ENCODE measurements at places on chromosomes 12 and 14.

- no peak for DNase-seq
These were observed 673.0 kb upstream of the FLRT2 start for GRCh38 chr14:84856751-84857534.

- no peak for DNase-seq
These were observed 491.5 kb downstream of the SLC6A15 start for GRCh38 chr12:84421103-84421502.

- no peak for DNase-seq
These were observed 33.9 kb upstream of the VPS37B start for GRCh38 chr12:122929812-122930211.

DNA sequence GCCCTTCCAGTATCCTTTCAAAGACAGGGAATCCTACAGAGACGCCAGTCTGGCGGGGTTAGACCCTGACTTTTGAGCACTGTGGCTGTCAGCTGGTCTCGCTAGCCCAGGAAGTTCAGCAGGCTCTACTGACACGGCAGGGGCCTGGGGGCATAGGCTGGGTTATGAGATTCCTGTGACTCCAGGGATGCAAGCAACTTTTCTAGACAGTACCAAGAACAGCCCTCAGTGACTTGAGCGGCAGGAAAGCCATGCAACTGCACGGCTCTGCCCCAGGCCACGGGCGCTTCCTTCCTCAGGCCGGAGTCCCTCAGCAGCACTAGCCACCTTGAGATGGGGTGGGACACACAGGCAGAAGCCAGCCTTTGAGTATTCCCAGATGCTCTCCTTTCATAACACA is 5.1 kb upstream of the SIVA1 start:
- DNase-seq: no peak

DNA sequence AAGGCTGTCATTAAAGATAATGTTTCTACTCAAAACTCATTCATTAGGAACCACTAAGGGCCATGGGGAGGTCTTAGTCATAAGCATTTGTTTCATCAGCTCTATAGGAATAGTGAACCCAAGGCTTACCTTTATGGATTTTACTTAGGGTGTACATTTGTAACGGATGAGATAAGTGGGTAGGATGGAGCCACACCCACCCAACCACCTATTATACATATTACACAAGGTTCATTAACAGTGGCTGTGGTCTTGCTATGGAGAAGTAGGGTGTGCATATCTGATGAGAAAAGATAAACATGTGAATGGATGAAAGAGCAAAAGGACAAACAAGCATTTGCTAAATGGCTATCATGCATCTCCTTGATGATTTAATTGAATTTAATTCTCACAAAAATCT is 39.6 kb upstream of the ITPR2 start:
- no peak for DNase-seq

GRCh38 chr12:92046557-92047392 is 98.9 kb downstream of the BTG1 start:
- no peak for DNase-seq

GRCh38 chr12:116259800-116260577 is 17.5 kb downstream of the MED13L start:
- no peak for DNase-seq

DNA sequence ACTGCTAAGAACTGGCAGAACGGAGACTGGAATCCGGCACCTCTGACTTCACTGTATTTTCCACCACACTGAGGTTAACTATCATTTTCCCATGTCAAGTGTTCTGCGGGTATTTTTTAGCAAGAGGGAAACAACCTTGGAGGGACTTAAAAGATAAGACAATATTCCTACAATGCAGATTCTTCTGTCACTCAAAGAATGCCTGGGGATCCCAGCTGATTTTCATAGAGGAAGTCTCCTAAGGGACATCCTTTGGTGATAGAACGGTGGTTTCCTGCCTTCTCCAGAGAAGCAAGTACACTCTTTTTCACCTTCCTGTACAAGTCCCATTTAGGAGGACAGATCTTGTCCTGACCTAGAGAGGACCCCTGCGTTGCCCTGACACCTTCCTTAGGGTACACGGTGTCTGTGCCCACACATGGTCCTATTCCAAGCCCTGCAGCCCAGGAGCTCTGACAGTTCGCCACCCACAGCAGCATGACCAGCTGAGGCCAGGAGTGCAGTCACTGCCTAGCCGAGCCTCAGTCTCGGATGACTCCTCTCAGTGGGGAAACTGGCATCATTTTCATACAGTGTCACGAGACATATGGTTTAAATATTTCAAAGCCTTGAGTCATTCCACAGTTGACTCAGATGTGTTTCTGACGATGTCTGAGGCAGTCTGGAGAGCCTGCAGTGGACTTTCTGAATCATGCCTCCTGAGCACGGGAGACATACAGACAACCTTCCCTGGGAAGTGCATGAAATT is 181.3 kb upstream of the FKBP4 start:
- DNase-seq: no peak

DNA sequence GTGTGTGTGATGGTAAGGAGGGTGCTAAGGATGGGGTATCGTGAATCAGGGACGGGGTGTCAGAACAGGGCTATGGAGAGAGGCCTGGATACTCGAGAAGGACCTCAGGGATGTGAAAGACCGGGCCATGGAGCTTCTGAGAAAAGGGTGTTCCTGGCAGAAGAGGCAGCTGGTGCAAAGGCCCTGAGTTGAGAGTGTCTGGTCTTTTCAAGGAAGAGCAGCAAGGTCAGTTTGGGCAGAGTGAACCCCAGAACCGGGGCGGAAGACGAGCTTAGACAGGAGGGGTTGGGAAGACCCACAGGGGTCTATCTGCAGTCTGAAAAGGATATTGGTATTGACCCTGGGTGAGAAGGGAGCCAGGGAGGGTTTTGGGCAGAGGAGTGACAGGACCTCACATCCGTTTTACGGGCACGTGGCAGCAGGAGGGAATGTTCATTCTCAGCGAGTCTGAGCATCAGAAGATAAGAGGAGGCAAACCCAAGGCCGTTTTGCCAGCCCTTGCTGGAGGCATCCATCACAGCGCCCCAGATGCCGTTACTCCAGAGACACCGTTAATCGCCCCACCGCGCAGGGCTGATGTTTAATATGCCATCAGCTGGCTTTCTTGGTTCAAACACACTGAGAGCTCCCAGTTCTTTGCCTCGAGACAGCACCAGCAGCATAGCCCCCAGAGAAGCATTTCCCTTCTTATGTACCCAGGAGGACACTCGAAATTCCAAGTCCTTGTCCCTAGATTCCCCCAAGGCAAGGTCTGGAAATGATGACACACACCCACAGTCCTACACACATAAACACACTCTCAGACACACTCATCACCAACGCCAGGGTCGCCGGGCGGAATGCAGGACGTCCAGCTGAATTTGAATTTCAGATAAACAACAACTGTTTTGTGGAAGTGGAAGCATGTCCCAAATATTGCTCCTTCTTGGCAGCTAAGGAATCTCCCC is 41.4 kb upstream of the EML1 start:
- DNase-seq: no peak

DNA sequence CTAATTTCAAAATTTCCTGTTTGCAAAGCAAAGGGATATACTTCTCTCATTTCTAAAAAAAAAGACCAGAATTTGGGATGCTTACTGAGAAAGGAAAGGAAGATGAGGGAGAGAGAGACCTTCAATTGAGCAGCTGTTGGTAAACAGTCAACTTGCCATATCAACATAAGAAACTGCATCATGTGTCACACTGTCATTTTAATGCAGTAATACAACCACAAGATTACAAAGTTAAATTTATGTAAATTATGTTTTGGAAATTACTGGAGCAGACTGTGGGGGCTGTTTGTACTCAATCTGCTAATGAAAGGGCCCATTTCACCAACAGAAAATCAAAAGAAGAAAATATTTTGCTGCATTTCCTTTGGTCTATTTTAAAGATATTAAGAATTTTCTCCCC is 370.4 kb upstream of the TMPO start:
- DNase-seq: no peak

DNA sequence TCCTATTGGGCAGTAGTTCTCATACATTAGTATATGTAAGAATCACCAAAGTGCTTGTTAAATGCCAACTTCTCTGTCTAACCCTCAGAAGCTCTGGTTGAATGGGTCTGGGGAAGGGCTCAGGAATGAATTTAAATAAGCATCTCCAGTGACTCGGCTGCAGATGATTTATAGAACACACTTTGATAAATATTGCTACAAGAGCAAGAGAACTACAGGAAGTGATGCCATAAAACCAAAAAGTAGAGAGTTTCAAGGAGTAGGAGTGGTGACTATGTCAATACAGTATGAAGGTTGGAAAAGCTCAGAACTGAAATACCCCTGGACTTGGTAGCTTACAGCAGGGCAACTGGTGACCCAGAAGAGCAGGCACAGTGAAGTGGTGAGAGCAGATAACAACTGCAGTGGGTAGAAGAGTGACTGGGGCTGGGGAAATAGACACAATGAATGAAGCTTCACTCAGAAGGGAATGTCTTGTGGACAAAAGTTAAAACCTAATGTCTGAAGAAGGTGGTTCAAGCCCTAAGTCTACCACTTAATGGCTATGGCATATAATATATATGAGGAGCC is 8.0 kb upstream of the PLEKHA5 start:
- DNase-seq: no peak

DNA sequence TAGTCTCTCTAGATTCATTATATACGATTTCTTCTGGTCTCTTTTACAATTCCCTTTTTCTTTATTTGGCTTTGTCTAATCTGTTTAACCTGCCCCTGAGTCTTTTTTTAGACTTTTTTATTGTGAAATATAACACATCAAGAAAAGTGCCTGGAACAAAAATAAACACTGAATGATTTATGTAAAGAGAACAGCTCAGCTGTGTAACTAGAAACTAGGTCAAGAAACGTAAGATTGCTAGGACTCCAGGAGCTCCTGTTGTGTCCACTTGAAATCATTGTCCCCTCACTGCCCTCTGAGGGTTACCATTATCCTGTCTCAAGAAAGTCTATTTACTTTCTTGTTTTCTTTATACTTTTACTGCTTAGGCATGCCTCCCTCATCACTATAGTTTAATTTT is 23.1 kb downstream of the EXD2 start:
- no peak for DNase-seq

GRCh38 chr12:105334001-105334400 is 3.5 kb downstream of the C12orf75 start:
- no peak for DNase-seq

GRCh38 chr12:32836710-32837109 is 59.9 kb downstream of the PKP2 start:
- DNase-seq: no peak

DNA sequence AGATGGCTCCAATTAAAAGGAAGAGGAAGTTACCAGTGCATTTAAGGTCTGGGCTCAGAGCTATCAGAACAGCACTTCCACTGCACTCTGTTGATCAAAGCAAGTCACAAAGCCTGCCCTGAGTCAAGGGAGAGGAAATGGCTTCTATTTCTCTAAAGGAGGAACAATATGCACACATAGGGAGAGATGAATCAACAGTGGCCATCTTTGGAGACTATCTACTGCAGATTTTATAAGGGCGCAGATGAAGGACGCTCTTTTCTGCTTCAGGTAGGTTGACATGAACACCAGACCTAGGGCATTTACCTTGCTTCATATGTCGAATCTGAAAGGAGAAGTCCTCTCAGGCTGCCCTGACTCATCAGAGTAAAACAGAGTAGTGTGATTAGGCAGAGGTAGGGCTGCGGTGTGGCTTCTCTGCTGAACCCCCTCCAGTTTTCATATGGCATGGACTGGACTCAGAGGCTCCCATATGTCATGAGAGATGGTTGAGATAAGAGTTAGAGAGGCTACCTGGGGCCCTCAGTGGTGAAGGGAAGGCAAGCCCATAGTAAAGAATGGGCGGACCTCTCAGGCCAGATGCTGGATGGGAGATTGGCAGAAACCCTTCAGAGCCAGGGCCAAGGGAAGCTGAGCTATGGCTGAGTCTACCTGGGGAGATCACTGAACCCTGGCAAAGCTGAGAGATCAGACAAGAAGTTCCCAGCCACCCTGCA is 84.4 kb downstream of the ARF6 start:
- DNase-seq: peak; percentile 56

GRCh38 chr12:6582196-6582595 is 14.1 kb upstream of the NOP2 start:
- DNase-seq: no peak

- no peak for DNase-seq
These were observed 69.5 kb downstream of the TMEM132C start for GRCh38 chr12:128336204-128337070.

GRCh38 chr12:29320295-29321085 is 60.5 kb downstream of the ERGIC2 start:
- no peak for DNase-seq

DNA sequence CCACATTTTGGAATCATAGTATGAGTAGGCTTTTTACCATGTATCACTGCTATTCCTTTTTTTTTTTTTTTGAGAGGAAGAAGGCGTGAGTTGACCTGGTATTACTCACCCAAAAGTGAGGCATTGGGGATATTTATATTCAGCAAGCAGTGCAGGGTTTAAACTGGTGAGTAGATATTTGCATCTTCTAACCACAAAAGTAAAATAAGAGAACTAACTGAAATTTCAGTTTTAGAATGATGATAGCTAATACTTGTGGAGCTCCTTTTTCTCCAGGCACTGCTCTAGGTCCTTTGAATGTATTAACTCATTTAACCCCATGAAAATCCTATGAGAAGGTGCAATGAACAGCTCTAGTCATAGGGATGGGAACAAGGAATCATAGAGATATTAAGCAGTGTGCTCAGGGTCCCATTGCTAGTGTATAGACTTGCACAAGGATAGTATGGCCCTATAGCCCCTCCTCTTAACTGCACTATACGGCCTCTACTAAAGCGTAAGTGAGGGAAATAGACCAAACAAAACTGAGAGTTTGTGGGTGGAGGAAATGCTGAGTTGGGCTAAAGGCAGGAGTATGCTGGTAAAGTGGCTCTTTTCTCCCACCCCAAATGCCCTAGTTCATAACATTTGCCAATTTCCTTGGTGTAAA is 104.3 kb upstream of the MAX start:
- no peak for DNase-seq

DNA sequence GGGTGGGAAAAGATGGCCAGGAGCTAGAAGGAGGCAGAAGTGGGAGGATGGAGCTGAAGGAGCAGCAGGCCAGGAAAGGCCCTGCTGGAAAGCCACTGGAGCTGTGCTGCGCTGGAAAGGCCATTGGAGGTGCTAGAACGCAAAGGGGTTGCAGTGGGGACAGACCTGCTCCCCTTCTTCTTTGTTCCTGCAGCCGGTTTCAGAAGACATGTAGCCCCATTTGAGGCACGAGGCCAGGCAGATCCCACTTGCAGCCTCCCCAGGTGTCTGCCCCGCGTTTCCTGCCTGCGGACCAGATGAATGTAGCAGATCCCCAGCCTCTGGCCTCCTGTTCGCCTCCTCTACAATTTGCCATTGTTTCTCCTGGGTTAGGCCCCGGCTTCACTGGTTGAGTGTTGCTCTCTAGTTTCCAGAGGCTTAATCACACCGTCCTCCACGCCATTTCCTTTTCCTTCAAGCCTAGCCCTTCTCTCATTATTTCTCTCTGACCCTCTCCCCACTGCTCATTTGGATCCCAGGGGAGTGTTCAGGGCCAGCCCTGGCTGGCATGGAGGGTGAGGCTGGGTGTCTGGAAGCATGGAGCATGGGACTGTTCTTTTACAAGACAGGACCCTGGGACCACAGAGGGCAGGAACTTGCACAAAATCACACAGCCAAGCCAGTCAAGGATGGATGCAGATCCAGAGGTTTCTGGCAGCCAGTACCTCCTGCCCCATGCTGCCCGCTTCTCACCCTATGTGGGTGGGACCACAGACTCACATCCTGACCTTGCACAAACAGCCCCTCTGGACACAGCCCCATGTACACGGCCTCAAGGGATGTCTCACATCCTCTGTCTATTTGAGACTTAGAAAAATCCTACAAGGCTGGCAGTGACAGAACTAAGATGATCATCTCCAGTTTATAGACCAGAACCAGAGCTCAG is 2.3 kb upstream of the GPR162 start:
- no peak for DNase-seq

Measured in central memory CD4-positive, alpha-beta T cell (primary cell).